Muscle of back (tissue), 13 donors: ENCODE measurements at places on chromosomes 7 and 10. TPM values are rescaled to one million over a fixed set of nuclear protein-coding genes. Genes with fewer than 3 reads are reported as not detected.

VIPR2 gene
- polyA plus RNA-seq: 10.5 TPM

MAGI2 gene
- polyA plus RNA-seq: 6.7 TPM

SAMD9 gene
- polyA plus RNA-seq: 4.1 TPM

INA gene
- polyA plus RNA-seq: 0.67 TPM

METTL27 gene
- polyA plus RNA-seq: 0.45 TPM

CALY gene
- polyA plus RNA-seq: not detected

GIMAP4 gene
- 17.1 TPM for polyA plus RNA-seq

CLCN1 gene
- 1.5 TPM for polyA plus RNA-seq

LSM5 gene
- polyA plus RNA-seq: 66.0 TPM

NXPH1 gene
- polyA plus RNA-seq: not detected

COL13A1 gene
- 10.3 TPM for polyA plus RNA-seq

PNLIPRP2 gene
- not detected for polyA plus RNA-seq

FOXI2 gene
- 0.26 TPM for polyA plus RNA-seq

PLPP4 gene
- polyA plus RNA-seq: not detected

LEP gene
- 0.08 TPM for polyA plus RNA-seq

ACSM6 gene
- polyA plus RNA-seq: not detected

UCN3 gene
- not detected for polyA plus RNA-seq

WDFY4 gene
- polyA plus RNA-seq: 1.6 TPM

PILRA gene
- polyA plus RNA-seq: 1.8 TPM

ANKRD2 gene
- polyA plus RNA-seq: 22.3 TPM

GIMAP6 gene
- 11.9 TPM for polyA plus RNA-seq

PRLHR gene
- not detected for polyA plus RNA-seq

SND1 gene
- polyA plus RNA-seq: 99.8 TPM

SPDYE8 gene
- polyA plus RNA-seq: 0.10 TPM

LGI1 gene
- polyA plus RNA-seq: 20.5 TPM

MINDY4 gene
- 6.1 TPM for polyA plus RNA-seq

ACHE gene
- 40.0 TPM for polyA plus RNA-seq

GNAT3 gene
- not detected for polyA plus RNA-seq

FLNC gene
- polyA plus RNA-seq: 582 TPM

TCTN3 gene
- polyA plus RNA-seq: 39.5 TPM
